Breast epithelium (tissue), 4 donors: ENCODE measurements at places on chromosomes 2 and 18. TPM values are rescaled to one million over a fixed set of nuclear protein-coding genes. Genes with fewer than 3 reads are reported as not detected.

DNA sequence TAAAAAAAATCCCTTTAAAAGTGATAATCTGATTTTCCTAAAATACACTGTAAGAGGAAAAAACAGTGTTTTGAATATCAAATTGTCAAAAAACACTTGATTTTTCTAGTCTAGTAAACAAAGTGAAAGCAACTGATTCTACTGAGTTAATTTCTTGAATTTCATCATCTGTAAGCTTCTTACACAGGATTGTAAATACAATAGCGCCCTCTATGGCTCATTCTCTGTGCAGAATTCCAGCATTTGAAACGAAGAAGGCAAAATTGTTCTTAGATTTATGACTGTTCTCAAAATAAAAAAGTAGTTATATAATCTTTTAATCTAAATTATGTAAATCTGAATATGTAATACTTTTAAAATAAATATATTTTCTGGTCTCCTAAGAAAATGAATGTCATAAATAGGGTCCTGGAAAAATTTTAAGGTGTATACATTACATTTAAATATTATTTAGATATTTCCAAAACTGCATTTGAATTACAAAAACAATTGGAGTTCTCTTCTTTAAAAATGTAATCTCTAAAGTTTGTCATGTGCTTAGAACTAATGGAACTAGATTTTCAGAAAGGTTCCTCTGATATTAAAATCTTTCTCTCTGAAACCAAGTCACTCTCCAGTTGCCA, 176.9 kb upstream of the MC4R start:
- DNase-seq = no peak

GRCh38 chr2:241903121-241904010, 33.8 kb downstream of the RTP5 start:
- peak; percentile 39 for DNase-seq

The MOCOS gene
- total RNA-seq = 9.7 TPM

DNA sequence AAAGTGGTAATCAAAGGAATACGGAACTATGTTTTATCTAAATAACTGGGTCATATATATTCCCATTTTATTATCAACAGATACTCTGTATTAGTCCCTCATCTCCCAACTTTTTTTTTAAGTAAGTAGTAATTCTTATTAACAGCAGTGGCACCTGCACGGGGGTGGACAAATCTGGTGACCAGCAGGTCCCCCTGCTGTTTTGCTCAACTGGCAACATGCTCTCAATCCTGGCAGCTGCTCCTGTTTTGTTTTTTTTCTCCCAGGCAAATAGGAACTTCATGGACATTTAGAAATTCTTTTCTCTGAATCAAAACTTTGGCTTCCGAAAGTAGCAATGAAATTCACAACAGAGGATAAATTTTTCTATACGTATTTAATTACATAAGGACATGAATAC, 193.5 kb downstream of the SS18 start:
- DNase-seq = no peak

GRCh38 chr2:159136391-159136790, 150.1 kb downstream of the WDSUB1 start:
- DNase-seq = no peak

The C1QL2 gene
- 0.66 TPM for total RNA-seq

The TBR1 gene
- total RNA-seq = not detected

GRCh38 chr2:230129343-230129742, 60.6 kb upstream of the SLC16A14 start:
- DNase-seq = no peak

- no peak for DNase-seq
These were observed 55.7 kb downstream of the MEIS1 start for GRCh38 chr2:66490588-66491001.

GRCh38 chr2:105723431-105723830, 21.3 kb upstream of the NCK2 start:
- DNase-seq = no peak

DNA sequence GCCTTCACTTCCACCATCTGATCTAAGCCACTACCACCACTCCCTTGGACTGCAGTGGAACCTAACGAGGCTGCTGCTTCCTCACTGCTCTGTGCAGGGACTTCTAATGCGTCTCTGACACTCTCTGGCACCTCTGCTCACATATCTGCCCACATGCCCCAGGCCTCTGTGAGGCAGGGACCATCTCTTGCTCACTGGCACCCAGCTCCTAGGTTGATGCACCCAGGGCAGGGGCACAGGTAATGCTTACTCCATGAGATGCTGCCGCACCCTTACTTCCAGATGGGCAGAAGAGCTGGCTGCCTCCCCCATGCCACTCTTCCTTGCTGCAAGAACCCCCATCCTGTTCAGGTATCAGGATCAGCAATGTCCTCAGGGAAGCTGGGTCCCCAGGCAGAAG, 294.0 kb upstream of the HS6ST1 start:
- no peak for DNase-seq

DNA sequence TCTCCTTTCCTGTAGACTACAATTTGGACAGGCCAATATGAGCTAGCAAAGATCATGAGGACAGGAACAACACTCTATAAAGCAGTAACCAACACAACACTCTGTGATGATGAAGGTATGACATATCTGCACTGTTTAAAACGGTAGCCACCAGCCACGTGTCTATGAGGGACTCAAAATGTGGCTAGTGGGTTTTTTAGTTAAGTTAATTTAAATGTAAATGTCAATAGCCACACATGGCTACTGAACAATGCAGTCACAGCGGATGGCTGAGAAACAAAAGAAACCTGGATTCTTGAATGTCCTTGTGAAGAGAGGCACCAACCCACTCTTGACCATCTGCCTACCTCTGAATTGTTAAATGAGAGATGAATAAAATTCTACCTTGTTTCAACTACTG, 33.9 kb downstream of the FANCL start:
- DNase-seq = no peak

The NTSR2 gene
- total RNA-seq = not detected

The DSC2 gene
- total RNA-seq = 19.0 TPM

The PLA2R1 gene
- total RNA-seq = 27.9 TPM

DNA sequence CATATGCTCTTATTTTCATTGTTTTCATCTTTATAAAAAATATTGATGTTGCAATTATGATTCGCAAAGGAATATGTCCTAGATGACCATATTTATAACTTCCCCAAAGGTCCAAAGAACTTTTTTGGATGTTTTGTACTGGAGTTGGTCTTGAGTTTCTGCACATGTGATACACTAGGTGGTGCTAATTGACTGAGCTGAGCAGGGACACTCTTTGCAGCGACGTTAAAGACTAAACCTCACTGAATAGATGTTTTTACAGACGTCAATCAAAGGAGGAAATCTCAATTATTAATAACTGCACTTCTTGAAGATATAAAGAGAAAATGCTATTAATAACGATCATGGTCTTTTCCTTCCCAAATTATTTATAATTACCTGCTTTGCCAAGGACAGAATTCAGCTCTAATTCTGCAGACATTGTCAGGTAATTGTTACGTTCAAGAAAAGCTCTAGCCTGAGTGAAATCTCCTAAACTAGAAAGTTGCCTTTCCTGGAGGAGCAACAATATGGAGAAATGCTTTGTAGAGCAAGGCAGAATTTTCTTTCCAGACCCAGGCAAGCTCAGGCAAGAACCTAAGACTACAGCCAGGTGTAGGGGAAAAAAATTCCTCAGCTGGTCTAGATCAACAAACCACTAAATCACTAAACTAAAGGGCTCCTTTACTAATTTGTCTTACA, 119.3 kb upstream of the RBBP8 start:
- DNase-seq = no peak

- peak; percentile 79 for DNase-seq
These were observed 2.1 kb downstream of the BCL2L11 start for GRCh38 chr2:111122631-111123421.

The PIEZO2 gene
- 26.2 TPM for total RNA-seq

The ACOXL gene
- not detected for total RNA-seq

DNA sequence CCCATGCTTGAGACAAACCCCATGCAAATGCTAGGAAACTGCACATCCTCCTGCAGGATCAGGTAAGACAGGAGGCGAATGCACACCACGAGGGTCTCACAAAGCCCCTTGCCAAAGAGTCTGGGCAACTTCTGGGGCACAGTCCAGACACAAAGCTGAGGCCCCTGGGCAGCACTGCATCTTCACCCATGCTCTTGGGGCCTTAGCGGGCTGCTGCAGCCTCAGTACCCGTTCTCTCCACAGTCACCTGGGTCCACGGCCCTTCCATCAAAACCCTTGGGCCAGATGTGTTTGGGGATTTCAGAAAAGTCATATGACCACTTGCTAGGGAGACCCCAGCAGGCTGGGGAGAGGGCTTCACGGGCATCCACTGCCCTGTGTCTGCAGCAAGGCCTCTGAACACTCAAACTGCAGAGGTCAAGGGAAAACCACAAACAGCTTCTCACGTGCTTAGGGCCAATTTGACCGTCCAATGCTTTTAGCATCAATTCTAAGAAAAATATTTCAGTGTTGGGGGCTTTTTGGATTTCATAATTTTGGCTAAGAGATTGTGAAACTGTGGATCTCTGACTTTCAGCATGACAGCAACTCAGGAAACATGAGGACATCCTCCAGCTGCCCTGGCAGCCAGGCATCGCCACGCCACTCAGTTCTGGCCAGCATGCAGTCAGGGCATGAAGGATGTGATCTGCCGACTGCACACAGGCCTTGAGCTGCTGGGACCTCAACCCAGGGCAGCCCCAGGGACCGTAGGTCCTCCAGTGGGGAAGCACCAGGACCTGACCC, 20.0 kb downstream of the PASK start:
- DNase-seq = no peak

GRCh38 chr2:201406077-201406662, 45.1 kb downstream of the TRAK2 start:
- no peak for DNase-seq

- DNase-seq = no peak
These were observed 210.5 kb upstream of the PIK3C3 start for GRCh38 chr18:41744421-41745030.

DNA sequence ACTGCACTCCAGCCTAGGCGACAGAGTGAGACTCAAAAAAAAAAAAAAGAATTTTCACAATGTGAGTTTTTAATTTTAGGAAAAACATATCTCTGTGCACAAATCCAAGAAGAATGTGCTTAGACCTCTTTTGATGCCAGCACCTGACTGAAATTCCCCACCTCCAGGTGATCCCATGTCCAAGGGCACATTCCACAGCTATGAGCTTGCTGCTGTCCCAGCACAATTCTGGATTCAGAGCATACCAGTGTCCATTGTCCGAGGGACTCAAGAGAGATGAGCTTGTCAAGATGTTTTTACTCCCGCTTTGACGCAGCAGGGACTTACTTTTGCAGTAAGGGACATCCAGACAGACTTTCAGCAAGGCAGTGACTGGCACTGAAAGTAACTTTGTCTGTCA, 489.1 kb upstream of the ACVR2A start:
- DNase-seq = no peak

The UGP2 gene
- total RNA-seq = 337 TPM

- DNase-seq = no peak
These were observed 159.2 kb upstream of the SCN7A start for GRCh38 chr2:166653185-166653813.

- no peak for DNase-seq
These were observed 86.4 kb downstream of the EML6 start for GRCh38 chr2:54809819-54810218.

- no peak for DNase-seq
These were observed 304.8 kb downstream of the PDE11A start for GRCh38 chr2:177767768-177768167.

DNA sequence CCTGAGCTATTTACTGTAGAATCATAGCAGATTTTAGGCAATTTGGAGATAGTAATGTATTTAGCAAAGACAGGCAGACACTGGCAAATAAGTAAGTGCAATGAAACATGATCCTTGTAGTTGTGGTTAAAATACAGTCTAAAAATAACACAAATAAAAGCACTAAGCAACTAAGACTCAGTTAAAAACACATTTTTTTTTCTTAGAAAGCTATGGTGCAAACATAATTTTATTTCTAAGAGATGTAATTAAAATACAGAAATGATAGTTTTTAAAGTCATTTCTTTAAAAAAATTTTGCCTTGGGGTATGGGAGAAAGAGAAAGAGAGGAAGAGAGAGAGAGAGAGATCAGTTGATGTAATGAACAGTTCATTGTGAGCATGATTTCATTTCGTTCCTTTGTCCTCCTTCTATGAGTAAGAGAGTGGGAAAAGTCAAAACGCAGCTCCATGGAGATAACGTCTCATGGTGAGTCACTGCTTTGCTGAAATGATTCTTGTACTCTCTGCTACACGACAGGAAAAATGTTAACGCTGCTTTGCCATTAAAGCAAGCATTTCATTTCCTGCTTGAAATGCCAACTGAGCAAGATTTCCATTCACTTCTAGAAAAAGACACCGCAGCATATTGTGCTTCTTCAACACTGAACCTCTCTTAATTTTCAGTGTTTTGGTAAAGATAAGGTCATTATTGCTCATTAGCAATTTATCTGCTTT, 61.3 kb upstream of the PGAP1 start:
- DNase-seq = no peak

DNA sequence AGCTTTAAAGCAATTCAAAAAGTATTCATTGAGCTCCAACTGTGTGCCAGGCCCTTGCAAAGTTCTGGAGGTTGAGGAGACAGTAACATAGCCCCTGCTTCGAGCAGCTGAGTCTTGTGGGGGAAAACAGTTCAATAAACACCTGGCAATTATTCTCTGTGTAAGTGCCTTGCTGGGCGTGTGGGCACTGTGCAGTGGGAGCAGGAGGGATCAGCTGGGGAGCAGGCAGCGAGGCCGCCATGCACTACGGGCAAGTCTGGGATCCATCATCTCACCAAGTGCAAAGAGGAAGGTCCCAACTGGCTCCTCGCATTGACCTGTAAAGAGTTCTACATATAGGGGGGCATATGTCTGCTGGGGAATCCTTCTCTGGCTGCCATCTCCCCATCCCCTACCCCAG, 342.2 kb upstream of the HS6ST1 start:
- no peak for DNase-seq

The PLCD4 gene
- 2.6 TPM for total RNA-seq

The SLC14A1 gene
- total RNA-seq = 0.64 TPM

DNA sequence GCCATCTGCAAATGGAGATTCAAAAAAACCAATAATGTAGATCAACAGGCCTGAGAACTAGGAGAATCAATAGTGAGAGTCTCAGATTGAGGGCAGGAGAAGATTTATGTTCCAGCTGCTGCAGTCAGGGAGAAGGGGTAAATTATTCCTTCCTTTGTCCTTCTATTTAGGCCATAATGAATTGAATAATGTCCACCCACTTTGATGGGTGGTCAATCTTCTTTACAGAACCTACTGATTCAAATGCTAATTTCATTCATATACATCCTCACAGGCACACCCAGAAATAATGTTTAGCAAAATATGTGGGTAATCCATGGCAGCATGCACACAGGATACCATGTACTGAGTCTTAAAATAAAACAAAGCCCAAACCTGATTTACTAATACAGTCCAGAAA, 695.3 kb upstream of the REG3G start:
- DNase-seq = no peak

GRCh38 chr2:5846881-5847280, 154.7 kb downstream of the SOX11 start:
- DNase-seq = no peak
